Thymus (tissue), 14 donors: ENCODE measurements at places on chromosomes 3 and 15. TPM values are rescaled to one million over a fixed set of nuclear protein-coding genes. Genes with fewer than 3 reads are reported as not detected.

The EPHB3 gene
- total RNA-seq: 1.3 TPM

The ADAMTS9 gene
- 3.7 TPM for total RNA-seq

GRCh38 chr3:50591196-50591741 is 20.3 kb downstream of the CISH start:
- no peak for DNase-seq

- no peak for DNase-seq
Observed at GRCh38 chr3:64216274-64217147, 8.8 kb downstream of the PRICKLE2 start.

- DNase-seq: no peak
Observed at GRCh38 chr3:153495422-153495821, 333.4 kb downstream of the RAP2B start.

GRCh38 chr3:123153125-123154019 is 48.4 kb upstream of the SEC22A start:
- DNase-seq: no peak

GRCh38 chr15:65355988-65356353 is 21.8 kb downstream of the IGDCC3 start:
- no peak for DNase-seq

GRCh38 chr3:10974746-10975375 is 17.7 kb upstream of the SLC6A1 start:
- DNase-seq: no peak

DNA sequence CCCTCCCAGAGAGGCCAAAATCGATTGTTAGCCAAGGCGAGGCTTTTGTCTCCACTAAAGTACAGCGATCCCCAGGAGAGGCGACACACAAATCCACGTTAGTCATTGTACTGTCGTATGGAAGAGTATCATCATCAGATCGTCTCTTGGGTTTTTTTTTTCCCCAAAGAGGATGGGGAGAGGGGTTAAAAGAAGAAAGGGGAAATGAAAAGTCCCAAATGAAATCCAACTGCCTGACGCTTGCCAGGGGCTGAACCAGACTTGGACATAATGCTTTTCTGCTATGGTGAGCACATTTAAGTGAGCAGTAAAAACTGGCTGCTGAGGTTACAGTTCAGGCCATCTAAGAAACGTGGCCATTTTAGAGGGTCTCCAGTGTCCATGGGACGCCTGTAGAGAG is 37.9 kb upstream of the CTSH start:
- DNase-seq: no peak

DNA sequence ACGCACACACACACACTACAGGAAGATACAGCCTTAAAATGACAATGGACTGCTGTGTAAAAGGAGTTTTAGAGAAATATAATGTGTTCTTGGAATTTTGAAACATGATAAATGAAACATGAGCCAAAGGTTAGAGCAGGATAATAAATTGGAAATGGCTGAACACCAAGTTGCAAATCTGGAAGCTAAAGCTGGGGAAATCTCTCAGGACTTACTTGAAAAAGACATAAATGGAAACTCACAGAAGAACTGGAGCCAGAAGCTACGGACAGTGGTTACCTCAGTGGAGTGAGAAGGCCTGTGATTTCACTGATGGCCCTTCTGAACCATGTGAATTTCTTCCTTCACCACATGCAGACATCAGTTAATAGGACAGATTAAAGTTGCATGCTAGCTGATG is 37.3 kb upstream of the ATP10A start:
- DNase-seq: no peak

The LMAN1L gene
- total RNA-seq: not detected

- no peak for DNase-seq
Observed at GRCh38 chr3:114624047-114624445, 330.2 kb downstream of the TIGIT start.

DNA sequence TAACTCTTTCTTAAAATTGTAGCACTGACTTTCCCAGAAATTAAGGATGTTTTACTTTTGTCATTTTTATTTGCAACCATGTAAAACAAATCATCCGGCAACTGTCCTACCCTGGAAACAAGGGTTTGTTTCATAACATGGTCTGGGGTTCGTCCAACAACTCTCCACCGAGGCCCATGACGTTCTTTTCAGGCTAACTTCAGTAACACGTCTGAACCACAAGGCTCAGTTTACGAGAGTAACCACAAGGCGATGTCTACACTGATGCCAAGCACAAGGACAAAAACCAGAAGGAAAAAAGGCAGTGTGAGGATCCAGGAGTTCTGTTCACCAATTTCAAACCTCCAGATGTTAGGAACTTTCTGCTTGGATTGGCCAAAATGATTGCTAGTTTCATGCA is 546.1 kb downstream of the NTRK3 start:
- DNase-seq: no peak

GRCh38 chr3:133984975-133985374 is 44.8 kb downstream of the SLCO2A1 start:
- DNase-seq: no peak

- no peak for DNase-seq
Observed at GRCh38 chr3:46135475-46135874, 72.6 kb downstream of the CCR1 start.

DNA sequence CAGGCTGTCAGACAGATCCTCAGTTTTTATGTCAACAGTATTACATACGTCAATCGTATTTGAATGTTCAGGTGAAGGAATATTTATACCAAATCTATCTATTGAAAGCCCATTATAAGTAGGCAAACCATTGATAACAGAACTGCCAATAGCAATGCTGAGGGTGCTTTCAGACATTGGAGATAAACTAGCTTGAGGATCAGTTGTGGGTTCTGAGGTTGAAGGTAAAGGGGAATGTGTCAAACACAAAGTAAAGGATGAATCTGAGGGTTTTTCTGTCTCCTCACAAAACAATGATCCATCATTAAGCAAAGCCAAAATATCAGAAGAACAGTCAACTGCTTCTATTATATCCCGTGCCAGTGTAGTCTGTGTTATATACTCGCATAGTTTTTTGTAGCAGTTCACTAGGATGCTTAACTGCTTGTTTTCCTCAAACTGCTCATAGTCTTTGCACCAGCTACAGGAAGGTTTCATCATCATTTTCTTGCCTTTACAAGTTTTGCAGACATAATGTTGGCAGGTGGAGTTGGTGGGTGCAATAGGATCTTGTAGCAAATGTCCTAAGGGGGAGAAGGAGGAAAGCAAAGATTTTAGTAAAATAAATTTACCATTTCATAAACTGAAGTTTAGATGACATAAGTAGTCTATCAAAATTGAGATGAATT is 43.8 kb downstream of the MSL2 start:
- no peak for DNase-seq

The FMN1 gene
- total RNA-seq: 2.6 TPM

GRCh38 chr3:150931745-150932144 is 26.5 kb upstream of the MINDY4B start:
- no peak for DNase-seq

GRCh38 chr15:45174069-45174468 is 13.7 kb downstream of the SHF start:
- DNase-seq: no peak

DNA sequence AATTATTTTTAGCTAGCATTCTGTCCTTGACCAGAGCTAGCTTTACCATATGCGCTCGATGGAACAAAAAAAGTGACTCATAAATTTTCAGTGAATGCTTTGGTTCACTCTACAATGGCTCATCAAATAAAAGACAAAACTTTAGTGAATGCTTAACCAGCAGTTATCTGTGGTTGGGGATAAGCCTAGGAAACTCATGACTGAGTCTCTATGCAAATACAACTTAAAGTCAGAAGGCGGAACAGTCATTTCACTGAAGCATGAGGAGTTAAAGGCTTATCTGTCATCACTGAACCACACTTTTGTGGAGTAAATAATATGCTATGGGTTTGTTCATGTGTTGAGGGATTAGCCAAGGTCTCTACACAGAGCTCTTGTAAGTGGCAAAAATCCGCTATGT is 308.4 kb downstream of the SQOR start:
- DNase-seq: no peak

The HES1 gene
- total RNA-seq: 19.7 TPM

The CACNA2D3 gene
- total RNA-seq: 1.8 TPM

The MOBP gene
- 0.05 TPM for total RNA-seq

The DUSP7 gene
- 7.7 TPM for total RNA-seq

DNA sequence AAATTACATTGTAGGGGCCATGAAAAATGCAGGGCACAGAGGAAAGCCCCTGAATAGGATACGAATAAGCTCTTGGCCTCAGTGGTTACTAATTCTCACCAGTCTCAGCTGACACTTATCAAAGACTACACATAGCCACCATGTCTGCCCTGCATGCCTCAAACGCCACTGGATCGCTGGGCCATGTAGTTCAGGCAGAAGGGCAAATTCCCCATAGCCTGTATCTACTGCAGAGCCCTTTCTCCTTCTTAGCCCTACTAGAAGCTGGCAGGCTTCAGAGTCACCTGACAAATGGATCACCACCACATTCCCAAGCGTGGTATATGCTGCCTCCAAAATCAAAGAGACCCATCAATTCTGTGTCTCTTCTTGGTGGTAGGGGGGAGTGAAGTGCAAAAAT is 177.4 kb downstream of the MINAR1 start:
- no peak for DNase-seq

The FOXL2 gene
- total RNA-seq: not detected

DNA sequence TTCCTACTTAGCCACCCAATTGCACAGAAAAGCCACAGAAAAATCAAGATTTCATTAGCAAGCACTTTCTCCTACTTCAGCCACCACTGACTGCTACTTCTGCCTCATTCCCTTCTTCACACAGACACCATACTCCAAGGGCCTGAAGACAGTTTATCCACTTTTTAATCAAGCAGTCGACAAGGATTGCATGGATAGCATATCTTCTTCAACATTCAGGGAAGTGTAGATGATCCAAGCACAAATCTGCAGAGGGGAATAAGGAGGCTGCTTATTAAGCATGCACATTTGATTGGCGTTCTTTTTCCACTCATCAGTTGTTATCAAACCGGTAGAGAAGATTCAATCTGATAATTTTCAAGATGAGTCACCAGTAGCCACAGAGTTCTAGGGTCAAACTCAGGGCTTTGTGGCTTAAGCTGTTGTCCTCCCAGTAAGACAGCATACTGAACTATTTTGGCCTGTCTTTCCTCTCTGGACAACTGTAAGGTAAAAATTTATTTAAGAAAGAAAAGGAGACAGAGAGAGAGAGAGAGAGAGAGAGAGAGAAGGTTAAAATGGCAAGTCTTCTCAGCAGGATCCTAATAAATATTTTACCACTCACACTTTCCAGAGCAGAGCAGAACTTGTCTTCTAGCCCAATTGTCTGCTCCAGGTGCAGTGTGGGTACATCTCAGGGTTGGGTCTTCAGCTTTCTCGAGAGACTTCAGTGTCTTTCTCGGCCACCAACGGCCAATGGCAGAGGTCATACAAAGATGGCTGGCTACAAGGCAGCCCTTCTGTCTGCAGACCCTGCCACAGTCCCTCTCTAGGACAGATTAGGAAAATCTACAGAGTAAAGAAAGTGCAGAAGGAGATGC is 80.6 kb upstream of the BHLHE40 start:
- DNase-seq: no peak

The NUSAP1 gene
- 152 TPM for total RNA-seq

- DNase-seq: no peak
Observed at GRCh38 chr3:24320601-24321000, 174.0 kb downstream of the THRB start.

The CTXN2 gene
- not detected for total RNA-seq

The HDC gene
- total RNA-seq: 1.1 TPM

DNA sequence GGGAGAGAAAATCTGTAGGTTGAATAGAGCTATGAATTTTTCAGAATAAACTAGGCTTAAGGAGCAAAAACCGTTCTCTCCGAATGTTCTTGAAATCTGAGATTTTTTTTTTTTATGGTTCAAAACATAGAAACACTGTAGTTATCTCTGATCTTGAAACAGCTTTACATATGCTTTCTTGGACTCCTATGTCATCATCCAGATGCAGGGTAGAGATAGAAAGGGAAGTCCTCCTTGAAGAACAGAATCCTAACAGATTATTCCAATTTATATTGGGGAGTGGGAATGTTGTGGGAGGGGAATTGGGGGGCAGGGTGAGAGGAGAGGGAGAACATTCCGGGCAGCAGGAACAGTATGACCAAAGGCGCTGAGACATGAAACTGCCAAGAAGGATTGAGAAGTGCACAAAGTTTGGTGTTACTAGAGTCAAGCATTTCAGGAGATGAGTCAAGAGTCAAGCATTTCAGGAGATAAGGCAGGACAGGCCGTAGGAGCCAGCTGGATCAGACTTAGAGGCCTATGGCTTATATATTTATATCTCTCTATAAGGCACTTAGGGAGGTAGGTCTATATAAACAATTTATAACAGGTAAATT is 21.9 kb upstream of the ST3GAL6 start:
- no peak for DNase-seq

The BTLA gene
- 19.4 TPM for total RNA-seq

- DNase-seq: no peak
Observed at GRCh38 chr3:73592154-73593144, 32.3 kb downstream of the PDZRN3 start.

DNA sequence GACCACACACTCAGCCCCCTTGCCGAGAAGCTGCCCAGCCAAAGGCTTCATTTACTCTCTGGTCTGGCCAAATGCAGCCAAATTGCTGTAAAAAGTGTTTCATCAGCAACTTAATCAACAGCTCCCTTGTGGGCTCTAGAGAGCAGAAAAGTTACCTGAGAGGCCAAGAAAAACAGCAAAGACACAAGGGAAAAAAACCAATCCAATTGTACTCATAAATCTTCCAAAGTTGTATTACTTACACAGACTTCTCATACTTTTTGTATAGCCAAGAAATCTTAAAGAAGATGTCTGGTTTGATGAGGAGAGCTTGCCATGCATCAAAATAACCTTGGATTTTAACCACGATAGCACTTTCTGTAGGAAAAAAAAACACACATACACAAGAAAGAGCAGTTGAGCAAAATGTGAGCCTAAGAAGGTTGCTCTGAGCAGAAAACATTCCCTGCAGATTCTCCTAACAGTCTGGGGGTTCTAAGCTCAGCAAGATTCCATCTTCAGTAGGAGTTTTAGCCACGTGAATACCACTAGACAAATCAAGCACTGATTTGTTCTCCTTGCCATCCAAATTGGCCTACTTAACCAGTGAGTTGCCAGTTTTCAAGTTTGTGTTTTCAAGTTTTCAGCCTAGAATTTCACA is 120.0 kb downstream of the CYP19A1 start:
- DNase-seq: no peak

DNA sequence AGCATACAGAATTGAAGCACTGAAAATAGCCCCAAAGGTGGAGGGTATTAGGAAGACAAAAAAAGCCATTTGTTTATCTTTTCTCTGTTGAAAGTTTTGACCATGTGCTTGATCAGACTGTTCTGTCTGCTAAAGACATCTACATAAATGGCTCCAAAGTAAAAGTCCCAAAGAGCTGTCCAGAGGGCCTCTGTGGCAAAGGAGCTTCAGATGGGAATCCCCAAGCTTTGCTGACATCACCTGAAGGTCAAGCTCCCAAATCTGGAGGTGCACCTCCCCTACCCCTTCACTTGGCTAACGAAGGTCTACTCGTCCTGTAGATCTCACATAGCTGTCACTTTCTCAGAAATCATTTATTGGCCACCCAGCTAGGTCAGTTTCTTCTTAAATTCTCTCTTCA is 194.6 kb upstream of the SLC2A2 start:
- no peak for DNase-seq

GRCh38 chr3:14812196-14812790 is 6.5 kb upstream of the FGD5 start:
- DNase-seq: no peak
